A549 treated with RU486 at 1 μM for 4 hours (cell line): ENCODE measurements at places on chromosomes 2 and 18. TPM values are rescaled to one million over a fixed set of nuclear protein-coding genes. Genes with fewer than 3 reads are reported as not detected.

The GPR75 gene
- 1.5 to 1.6 TPM (median 1.6 TPM) in 5 replicates for total RNA-seq

The UNC80 gene
- not detected in 5 replicates for total RNA-seq

The CYP1B1 gene
- 6.3 to 9.8 TPM (median 8.5 TPM) in 5 replicates for total RNA-seq

The DPYSL5 gene
- total RNA-seq, result 3.2 to 8.0 TPM (median 4.0 TPM) in 5 replicates

The GALNT14 gene
- total RNA-seq, result 44.2 to 55.1 TPM (median 48.9 TPM) in 5 replicates

The CCL20 gene
- 3.0 to 5.8 TPM (median 4.3 TPM) in 5 replicates for total RNA-seq

The RUFY4 gene
- total RNA-seq, result not detected in 5 replicates

The ACMSD gene
- not detected in 5 replicates for total RNA-seq

The IL1A gene
- total RNA-seq, result 0.10 to 0.23 TPM (median 0.12 TPM) in 5 replicates

The HOXD13 gene
- total RNA-seq, result 0.15 to 0.29 TPM (median 0.16 TPM) in 5 replicates

The RTP5 gene
- total RNA-seq, result not detected in 5 replicates

The APOB gene
- 0.39 TPM in 1 of 5 replicates, not detected in the others for total RNA-seq

The REL gene
- 1.3 to 4.0 TPM (median 2.7 TPM) in 5 replicates for total RNA-seq

The MAB21L4 gene
- 0.08 to 0.17 TPM (median 0.09 TPM) in 3 of 5 replicates, not detected in the others for total RNA-seq

The DUSP2 gene
- total RNA-seq, result 0.14 to 0.85 TPM (median 0.51 TPM) in 5 replicates

The PPM1G gene
- total RNA-seq, result 171 to 187 TPM (median 176 TPM) in 5 replicates

The DSEL gene
- 0.22 to 0.39 TPM (median 0.31 TPM) in 5 replicates for total RNA-seq

The CFAP53 gene
- 0.13 to 0.37 TPM (median 0.15 TPM) in 5 replicates for total RNA-seq

The ABCG5 gene
- not detected in 5 replicates for total RNA-seq

The PLB1 gene
- 1.1 to 2.6 TPM (median 1.9 TPM) in 5 replicates for total RNA-seq

The ERFE gene
- total RNA-seq, result 6.1 to 10.0 TPM (median 8.4 TPM) in 5 replicates

The KIF5C gene
- 0.16 to 0.42 TPM (median 0.35 TPM) in 5 replicates for total RNA-seq

The TUBA3E gene
- total RNA-seq, result not detected in 5 replicates

The DSG4 gene
- total RNA-seq, result not detected in 5 replicates

The C2orf15 gene
- 0.42 to 0.64 TPM (median 0.50 TPM) in 4 of 5 replicates, not detected in the other for total RNA-seq

The STAT4 gene
- 3.4 to 4.9 TPM (median 4.3 TPM) in 5 replicates for total RNA-seq

The USP14 gene
- total RNA-seq, result 41.2 to 71.0 TPM (median 67.0 TPM) in 5 replicates

The ICA1L gene
- total RNA-seq, result 1.4 to 2.3 TPM (median 2.1 TPM) in 5 replicates

The ASXL3 gene
- not detected in 5 replicates for total RNA-seq
